ENCODE measurements at places on chromosomes 2 and 18.

DNA sequence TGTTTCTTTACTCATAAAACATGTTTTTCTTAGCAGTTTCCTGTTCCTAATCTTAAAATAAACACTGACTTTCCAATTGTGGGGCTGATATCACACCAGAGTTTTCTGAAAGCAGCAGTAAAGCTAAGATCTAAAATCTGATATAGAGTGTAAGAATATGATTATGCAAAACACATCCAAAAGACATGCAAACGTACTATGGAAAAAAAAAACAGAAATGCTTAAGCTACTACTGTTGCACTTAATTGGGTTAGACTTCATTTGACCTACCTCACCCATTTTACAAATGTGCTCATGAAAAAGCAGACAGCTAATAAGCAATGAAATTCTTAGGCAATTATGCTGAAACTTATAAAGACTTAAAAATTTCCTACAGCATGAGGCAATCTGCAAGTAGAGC, 10.5 kb downstream of the CYTIP start:
- no peak for DNase-seq

- DNase-seq: no peak
Measured at GRCh38 chr2:200461846-200462710, 47.8 kb downstream of the KCTD18 start.

- no peak for DNase-seq
Measured at GRCh38 chr18:22469061-22469734, 51.5 kb upstream of the CTAGE1 start.

GRCh38 chr18:63074981-63075404, 244.6 kb downstream of the BCL2 start:
- DNase-seq: no peak

DNA sequence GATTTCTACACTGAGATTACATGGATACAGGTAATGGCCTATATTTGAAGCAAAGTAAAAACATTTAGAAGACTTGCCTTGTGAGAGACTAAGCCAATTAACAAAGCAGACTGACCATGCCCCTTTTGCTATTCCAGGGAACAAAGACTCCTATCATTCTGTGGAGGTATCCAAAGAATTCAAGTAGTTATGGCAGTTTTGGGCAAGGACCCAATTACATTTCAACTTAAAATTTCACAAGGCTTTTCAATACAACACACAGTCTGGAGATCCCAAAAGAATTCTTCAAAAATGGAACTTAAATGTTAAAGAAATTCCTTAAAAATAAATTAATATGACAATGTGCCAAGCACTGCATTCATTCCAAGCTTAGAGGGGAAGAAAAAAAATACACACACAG, 109.2 kb upstream of the CHRNA1 start:
- no peak for DNase-seq

GRCh38 chr18:79366177-79367094, 29.3 kb upstream of the NFATC1 start:
- DNase-seq: no peak
